ENCODE measurements at places on chromosomes 4 and X.

- no peak for DNase-seq
Observed at GRCh38 chr4:146521541-146522097, at the start of gene SLC10A7. TSS of gene SLC10A7 (minus strand) at chr4:146521940. CDS start at chr4:146521717, 223 bp downstream.

DNA sequence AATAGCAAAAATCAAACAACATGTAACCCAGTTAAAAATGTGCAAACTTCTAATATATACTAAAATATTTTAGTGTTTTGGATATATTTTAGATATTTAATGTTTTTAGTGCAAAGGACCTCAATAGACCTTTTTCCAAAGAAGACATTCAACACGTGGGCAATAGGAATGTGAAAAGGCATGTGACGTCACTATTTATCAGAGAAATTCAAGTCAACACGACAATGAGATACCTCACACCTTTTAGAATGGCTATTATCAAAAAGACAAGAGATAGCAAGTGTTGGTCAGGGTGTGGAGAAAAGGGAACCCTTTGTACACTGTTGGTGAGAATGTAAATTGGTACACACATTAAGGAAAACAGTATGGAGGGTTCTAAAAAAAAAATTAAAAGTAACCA, 115.6 kb upstream of the FAM47B start:
- no peak for DNase-seq

DNA sequence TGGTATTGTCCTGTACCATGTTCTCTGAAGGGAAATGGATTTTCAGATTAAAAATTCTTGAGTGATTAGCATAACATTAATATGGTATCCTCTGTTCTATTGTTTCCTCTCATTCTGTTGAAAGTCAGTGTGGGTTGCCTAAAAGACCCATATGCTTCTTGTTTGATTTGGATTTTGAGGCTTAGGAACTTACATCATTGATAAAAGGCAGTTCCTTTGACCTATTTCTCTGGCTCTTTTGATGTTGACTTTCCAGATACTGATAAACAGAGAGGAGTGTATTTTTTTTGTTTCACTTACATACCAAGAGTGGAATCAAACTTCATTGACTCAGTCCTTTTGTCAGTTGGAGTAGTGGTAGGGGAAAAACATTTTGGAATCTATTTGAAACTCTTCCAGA, 32.8 kb downstream of the TMEM144 start:
- DNase-seq, result no peak

- DNase-seq, result no peak
Observed at GRCh38 chrX:30153175-30153880, 62.0 kb upstream of the MAGEB2 start.

DNA sequence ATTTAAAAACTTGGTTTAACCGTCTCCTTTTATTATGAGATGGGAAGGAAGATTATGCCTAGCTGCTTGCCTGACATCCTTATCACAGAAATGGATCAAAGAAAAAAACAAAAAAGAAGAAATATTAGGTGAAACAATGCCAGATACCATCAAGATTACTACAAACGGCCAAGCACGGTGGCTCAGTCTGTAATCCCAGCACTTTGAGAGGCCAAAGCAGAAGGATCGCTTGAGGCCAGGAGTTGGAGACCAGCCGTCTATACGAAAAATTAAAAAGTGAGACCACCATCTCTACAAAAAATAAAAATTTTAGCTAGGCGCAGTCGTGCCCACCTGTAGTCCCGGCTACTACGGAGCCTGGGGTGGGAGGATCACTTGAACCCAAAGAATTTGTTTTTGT, 2.3 kb downstream of the FRYL start:
- DNase-seq, result no peak

DNA sequence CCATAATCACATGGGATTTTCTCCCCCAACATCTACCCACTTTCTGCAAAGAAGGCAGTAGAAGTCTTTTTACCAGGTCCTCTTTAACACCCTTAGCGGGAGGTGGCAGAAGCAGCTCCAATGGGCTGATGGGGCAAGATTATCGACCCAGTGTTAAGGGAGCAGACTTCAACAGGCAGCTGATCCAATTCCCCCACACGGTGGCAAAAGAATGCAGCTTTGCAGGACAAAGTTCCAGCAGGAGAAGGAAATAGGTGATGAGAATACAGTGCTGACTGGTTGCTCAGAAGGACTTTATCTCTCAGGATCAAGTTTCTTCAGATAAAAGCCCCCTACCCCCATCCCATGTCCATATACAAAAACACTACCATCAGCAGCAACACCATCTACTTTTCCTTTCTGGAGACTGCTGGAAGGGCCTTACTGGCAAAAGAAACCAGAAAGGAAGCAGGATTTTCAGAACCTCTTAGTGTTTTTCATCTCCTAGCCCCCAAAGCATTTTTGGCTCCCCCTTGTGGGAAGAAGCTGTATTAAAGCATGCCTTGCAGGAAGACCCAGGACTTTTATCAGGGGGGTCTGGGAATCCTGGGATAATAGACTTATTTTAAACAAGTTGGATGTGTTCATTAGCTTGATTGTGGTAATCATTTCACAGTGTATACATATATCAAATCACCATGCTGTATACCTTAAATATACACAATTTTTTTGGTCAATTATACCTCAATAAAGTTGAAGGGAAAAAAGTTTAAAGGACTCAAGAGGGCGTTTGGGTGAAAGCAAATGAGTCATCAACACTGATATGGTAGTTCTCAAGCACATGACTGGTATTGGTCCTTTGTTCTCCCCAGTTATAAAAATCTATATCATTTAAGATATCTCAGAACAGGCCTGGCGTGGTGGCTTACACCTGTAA, 146.4 kb downstream of the GPC3 start:
- no peak for DNase-seq

DNA sequence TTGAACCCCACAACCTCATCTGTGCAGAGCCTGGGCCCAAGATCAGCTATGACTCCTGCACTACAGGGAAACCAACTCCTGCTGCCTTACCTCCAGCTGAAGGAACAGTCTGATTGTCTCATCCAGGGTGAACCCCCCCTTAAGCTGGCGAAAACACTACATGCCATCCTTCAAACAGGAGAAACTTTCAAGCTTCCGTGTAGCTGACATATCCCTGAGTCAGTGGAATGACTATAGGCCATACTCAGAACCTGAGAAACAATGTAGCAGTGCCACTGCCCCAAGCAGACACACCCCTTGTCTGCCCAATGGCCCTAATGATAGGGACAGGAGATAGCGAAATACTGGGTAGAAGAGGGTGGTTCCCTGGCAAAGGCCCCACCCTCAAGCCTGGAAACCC, 213.6 kb upstream of the PGRMC2 start:
- DNase-seq, result no peak
